Activated naive CD4-positive, alpha-beta T cell treated with anti-CD3 and anti-CD28 coated beads for 36 hours (primary cell): ENCODE measurements at places on chromosomes 1 and 21. TPM values are rescaled to one million over a fixed set of nuclear protein-coding genes. Genes with fewer than 3 reads are reported as not detected.

Gene TGFB2
- total RNA-seq, result not detected

Gene KRTAP24-1
- not detected for total RNA-seq

Gene ZMYND12
- total RNA-seq, result 0.76 TPM

Gene E2F2
- total RNA-seq, result 33.8 TPM

Gene GPA33
- total RNA-seq, result 1.4 TPM

Gene NR5A2
- not detected for total RNA-seq

Gene ACTA1
- not detected for total RNA-seq

Gene AKR7A3
- 0.19 TPM for total RNA-seq

Gene KCNQ4
- 0.50 TPM for total RNA-seq

Gene GABRD
- not detected for total RNA-seq
